ENCODE measurements at places on chromosomes 16 and 17.
A peak's percentile ranks its signal among the peaks of the same experiment; 100 is the strongest.

GRCh38 chr17:75457047-75457654, 716 bp downstream of the TMEM94 start:
- no peak for DNase-seq

DNA sequence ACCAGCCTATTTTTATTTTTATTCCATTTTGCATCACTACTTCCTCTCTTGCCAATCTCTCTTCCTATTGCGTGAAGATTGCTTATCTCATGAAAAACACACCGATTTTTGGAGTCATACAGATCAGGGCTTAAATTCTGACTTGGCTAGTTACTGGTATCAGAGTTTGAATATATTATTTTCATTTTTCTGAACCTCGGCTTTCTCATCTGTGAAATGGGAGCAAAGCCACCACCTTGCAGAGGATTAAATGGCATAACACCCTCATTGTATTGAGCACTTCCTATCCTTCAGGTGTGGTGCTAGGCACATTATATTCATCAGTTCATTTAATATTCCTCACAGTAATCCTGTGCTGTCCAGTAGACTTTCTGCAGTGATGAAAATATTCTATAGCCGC, 208.8 kb downstream of the HAPSTR1 start:
- DNase-seq, result no peak

GRCh38 chr16:81469710-81470535, 25.3 kb downstream of the CMIP start:
- peak; percentile 76 for DNase-seq

DNA sequence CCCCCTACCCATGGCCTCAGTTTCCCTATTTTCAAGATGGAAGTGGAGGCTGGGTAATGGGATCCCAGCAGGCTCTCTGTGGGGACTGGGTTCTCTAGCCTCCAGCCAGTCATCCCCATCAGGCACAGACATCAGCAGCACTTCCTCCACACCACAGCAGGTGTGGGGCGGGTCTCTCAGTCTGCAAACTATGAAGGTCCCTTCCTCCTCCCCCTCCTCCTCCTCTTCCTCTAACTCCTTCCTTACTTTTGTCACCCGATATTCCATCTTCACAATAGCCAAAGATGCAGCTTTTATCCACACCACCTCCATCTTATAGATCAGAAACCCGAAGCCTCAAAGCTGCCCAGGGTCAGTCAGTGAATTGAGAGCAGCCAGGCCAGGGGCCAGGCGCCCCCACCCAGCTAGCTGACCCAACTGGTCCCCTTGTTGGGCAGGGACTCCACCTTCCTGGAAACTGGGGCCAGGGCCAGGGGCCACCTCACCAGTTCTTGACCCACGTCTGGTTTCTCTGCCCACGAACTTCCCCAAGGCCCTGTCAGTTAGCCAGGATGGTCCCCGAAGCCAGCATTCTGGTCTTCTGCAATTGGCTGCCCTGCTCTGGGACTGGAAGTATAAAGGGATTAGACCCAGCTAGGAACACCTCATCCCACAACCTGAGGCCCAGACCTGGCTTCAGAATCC, 2.5 kb downstream of the FAM83G start:
- DNase-seq, result no peak

DNA sequence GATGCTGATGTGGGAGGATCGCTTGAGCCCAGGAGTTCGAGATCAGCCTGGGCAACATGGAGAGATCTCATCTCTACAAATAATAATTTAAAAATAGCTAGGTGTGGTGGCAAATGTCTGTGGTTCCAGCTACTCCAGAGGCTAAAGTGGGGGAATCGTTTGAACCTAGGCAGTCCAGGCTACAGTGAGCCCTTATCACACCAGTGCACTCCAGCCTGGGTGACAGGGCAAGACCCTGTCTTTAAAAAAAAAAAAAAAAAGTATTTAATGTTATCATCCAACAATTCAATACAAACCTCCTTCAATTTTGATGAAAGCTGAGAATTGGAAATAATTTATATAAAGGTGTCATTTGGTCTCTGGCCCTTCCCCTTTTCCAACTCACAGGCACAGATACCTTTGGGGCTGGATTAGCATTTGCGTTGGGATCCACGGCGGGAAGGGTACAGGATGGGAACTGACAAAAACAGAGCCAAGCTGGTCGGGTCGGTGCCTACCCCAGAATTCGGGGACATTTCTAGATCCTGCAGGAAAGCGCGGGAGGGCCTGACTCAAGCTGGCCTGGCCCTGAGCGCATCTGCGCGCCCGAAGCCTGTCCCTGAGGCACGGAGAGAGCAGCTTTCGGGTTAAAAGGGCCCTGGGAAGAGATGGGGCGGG, 860 bp upstream of the DCAF7 start:
- no peak for DNase-seq

DNA sequence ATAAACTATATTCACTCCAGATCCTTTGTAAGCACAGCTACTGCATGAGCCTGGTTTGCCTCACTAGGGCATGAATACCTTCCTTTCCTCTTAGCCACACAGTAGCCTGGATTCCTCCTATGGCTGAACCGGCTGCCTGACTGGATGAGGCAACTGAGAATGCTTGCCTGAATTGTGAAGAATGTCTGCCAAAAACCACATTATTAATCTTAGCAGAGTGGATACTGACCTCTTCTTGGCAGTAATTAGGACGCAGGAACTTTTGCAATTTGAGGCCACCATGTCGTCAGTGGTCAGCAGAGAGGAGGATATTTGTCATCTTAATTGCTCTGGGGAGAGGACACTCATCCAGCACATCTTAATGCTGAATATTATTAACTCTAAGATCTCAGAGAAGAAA, 651.8 kb upstream of the GOT2 start:
- no peak for DNase-seq

- no peak for DNase-seq
Measured at GRCh38 chr16:48501516-48502377, 108.2 kb downstream of the N4BP1 start.

DNA sequence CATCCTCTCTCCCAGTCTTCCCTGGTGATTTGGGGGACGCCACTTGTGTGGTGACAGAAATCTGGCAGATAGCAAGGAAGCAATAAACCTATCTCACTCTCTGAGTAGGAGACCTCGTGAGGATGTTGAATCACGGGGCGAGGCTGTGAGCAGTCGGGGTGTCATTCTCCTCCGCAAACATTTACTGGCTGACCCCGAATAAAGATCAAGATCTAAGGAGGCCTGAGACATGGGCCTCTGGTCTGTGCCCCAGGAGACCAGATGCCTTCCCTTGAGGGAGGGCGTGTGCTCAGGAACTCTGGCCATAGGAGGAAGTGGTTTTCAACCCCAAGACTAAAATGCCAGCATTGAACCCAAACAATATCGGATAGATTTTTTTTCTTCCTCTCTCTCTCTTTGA, 53.1 kb downstream of the FOXL1 start:
- DNase-seq, result no peak

Data from GM19239 (cell line).